ENCODE measurements at places on chromosomes 13 and 19.
A peak's percentile ranks its signal among the peaks of the same experiment; 100 is the strongest.

DNA sequence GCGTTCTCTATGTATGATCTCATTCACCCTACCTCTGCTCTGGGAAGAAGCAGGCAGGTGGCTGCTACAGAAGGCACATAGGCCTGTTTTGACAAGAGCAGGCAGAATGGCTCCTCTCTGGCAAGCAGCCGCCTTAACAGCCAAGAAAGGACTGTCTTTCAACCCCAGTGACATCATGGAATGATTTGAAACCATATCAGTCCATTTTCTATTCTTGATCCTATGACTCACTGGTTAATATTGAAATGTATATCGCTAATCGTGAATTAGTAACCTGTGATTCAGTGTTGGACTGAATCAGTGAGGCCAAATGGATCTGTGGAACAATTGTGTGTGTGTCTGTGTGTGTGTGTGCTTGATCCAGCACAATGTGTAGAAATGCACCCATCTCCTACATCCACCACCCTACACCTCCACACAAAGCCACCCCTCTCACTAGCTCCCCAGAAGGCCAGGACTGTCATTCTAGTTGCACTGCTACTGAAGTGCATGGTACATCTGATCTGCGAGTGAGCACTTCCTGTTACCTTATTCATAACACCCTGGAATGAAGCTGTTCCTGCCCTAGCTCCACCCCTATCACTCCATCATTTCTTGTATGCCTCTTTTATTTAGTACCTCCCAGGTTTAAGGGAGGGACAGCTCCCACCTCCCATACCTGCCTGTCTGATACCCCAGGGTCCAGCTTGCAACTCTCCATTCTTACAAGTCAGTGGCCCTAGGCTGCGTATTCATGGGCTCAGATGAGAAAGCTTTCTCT is 460.0 kb downstream of the FOXO1 start:
- no peak for DNase-seq

- no peak for DNase-seq
These were observed 126.4 kb downstream of the POU4F1 start for GRCh38 chr13:78476910-78477309.

GRCh38 chr19:38912600-38913514 is 871 bp upstream of the CCER2 start:
- no peak for DNase-seq

DNA sequence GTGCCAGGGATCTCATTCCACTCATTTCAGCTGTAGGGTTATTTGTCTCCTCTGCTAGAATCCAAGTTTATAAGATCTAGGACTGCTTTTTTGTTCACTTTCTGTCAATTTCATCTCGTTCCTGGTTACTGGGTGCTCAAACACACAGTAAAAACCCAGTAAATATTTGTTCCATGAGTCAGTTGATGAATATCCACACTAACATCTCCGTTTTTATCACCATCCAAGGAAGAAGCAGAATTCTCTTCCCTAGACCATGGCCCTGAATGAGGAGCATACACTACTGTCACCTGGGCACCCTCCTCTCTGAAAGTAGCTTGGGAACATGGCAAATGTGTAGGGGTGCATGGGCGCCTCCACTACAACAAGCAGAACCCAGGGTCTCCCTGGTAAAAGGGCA is 390.8 kb downstream of the FOXO1 start:
- DNase-seq: no peak

GRCh38 chr13:62337109-62337880 is 921.6 kb upstream of the PCDH20 start:
- DNase-seq: peak; percentile 50

GRCh38 chr13:50357586-50358118 is 342.4 kb downstream of the KCNRG start:
- DNase-seq: no peak

DNA sequence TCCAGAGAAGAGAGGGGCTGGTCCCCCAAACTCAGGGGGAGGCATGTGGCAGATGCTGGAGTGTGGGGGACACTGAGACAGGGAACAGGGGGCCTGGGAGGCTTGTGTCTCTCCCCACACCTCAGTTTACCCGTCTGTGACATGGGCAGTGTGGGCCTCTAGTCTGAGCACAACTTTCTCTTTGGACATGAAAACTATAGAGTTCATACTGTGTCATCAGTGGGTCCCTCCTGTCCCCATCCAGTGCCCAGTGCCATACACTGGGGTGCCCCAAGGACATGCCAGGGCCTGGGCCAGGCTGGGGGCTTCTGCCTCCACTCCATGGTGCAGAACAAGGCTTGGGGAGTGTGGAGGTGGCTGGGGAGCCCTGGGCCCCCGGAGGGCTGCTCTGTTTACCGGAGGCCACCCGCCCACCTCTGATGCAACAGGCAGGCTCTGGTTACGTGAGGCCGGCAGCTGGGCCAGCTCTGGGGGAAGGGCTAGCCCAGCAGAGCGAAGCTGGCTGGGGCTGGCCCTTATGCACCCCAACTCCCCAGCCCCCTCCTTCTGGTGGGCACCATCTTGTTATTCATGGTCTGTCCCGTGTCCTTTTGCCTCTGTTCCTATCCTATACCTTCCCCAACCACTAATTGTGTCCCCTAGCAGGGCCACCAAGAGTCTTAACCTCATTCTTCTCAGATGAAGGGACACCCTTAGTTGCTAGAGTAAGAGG is 1.9 kb upstream of the MEF2B start:
- no peak for DNase-seq

- DNase-seq: no peak
These were observed 72.9 kb downstream of the TEX29 start for GRCh38 chr13:111393221-111393790.

DNA sequence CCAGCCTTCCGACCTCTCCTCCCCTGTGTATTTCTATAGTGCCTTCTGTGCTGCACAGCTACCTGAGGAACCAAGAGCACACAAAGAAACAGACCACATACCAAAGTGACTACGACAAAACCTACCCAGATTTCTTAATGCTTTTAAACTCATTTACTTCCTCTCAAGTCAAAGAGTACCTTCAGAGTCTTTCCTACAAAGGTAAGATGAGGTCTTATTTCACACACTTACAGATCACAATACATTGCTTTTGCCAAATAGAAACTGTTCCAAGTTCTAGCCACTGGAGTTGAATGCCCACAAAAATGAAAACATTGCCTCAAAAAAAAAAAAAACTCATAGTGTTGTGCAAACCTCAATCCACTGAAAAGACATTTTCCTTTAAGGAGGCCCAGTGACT is 36.4 kb downstream of the TEX26 start:
- DNase-seq: no peak

DNA sequence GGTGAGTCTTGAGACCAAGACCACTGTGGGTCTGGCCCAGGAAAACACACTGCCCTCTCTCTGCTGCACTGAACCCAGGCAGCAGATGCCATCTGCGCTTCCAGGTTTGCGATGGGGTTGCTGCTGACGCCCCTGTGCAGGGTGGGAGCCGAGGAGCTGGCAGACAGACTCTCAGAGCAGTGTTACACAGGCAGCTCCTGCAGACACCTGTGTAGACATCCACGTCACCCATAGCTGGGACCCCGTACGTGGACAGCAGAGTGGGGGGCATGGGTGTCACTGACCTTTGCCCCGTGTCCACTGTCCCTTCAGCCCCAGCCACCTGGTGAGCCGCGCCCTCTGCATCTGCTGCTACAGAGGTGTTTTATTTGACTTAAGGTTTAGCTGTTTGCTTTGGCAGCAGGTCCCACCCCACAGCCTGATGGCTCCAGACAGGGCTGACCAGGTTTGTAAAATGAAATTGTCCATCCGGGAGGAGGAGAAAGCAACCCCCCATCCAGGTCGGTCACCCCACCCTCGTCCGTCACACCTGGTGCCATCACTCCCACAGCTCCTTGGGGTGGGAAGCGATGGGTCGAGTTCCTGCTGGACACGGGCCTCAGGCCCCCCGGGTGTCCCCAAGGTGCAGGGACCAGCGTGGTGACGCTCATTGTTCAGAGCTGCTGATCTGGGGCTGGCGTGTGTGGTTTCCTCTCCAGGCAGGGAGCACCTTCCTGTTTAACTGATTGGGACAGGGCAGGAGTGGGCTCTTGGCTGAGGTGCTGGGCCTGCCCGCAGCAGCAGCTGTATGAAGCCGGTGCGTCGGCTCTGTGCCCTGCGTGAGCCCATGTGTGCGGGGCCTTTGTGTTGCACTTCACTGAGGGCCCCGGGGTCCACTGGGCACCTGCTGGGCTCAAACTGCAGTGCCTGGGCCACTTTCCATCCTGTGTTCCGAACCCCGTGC is 28.4 kb downstream of the MCF2L start:
- peak; percentile 6 for DNase-seq

GRCh38 chr13:39362652-39363381 is 240.2 kb downstream of the LHFPL6 start:
- no peak for DNase-seq

GRCh38 chr19:39994361-39994760 is 2.5 kb upstream of the ZNF546 start:
- no peak for DNase-seq

- DNase-seq: no peak
These were observed 6.9 kb downstream of the IRF3 start for GRCh38 chr19:49658566-49659442.

DNA sequence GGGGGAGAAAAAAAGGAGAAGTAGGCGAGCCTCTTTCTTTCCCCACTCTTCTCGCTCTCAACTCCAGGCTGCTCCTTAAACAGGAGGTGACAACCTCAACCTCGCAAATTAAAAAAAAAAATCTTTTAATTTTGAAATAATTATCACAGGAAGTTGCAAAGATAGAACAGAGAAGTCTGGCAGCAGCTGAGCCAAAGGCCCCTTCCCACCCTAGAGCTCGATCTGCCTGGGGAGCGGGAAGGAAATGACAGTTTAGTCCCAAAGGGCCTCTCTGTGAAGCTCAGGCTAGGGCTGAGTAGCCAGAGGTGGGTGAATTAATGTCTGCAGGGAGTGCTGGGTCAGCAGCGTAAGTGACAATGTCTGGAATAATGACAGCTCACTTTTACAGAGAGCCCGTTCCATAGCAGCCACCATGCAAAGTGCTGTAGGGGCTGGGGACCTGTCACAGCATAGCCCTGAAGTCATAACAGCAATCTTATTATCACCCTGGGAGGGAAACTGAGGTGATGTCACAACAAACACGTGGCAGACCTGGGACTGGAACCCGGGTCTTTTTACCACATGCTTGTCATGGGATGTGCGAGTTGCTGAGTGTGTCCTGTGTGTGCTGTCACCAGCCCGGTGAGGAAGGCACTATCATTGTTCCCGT is 8.8 kb upstream of the CD22 start:
- no peak for DNase-seq

- DNase-seq: no peak
These were observed 30.7 kb upstream of the ZNF728 start for GRCh38 chr19:23033721-23034120.

DNA sequence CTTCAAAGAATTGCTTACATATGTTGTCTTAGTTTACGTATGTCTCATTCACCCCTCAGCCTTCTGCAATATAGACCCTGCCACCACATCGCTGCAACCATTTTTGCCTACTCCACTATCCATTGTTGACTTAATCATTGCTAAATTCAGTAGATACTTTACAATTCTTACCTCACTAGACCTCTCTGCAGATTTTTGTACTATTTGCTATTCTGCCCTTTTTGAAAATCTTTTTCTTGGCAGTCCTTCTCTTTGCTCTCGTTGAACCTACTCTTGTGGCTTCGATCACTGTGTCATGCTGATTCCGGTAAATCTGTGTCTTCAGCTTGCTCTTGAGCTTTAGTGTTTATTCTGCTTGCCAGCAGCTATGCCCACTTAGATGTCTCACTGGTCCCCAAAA is 81.2 kb downstream of the CDK8 start:
- DNase-seq: no peak

GRCh38 chr13:20995245-20995838 is 66.0 kb downstream of the LATS2 start:
- DNase-seq: no peak

DNA sequence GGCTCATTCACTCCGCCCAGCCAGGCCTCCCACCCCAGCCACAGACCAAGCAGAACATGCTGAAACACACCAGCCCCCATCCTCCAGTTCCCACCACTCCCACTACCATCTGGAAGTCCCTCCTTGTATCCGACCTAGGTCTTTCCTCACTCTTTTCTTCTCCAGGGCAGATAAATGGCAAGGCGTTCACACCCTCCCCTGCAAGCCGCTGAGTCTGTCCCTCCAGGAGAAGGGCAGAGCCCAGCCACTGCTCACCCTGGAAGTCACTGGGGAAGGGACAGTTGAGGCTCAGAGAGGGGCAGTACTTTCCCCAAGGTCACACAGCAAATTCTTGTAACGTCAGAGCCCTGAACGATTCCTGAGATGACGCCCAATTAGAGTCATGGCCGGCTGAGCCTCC is 45.5 kb upstream of the NFIC start:
- DNase-seq: no peak

- DNase-seq: no peak
These were observed 88.1 kb downstream of the STOML3 start for GRCh38 chr13:38902551-38902950.

DNA sequence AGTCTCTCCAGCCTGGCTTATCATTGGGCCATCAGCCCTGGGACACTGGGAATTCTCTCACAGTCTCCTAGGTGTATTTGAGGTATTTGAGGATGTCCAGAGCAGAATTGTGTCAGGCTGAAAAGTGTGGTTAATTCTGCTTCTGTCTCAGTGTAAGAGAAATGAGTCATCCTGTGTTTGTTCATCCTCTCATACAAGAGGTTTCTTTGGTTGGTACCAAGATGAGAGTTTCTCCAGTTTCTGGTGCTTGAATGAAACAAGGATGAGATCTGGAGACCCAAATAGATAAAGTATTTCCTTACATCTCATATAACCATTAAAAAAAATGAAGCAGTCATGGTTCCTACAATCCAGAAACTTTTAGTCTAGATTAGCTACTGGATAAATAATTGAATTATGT is 7.7 kb downstream of the ZNF253 start:
- DNase-seq: no peak

GRCh38 chr19:14413693-14414181 is 5.4 kb downstream of the DDX39A start:
- DNase-seq: peak; percentile 24

- DNase-seq: peak; percentile 84
These were observed 100.4 kb downstream of the RFC3 start for GRCh38 chr13:33918199-33918932.

DNA sequence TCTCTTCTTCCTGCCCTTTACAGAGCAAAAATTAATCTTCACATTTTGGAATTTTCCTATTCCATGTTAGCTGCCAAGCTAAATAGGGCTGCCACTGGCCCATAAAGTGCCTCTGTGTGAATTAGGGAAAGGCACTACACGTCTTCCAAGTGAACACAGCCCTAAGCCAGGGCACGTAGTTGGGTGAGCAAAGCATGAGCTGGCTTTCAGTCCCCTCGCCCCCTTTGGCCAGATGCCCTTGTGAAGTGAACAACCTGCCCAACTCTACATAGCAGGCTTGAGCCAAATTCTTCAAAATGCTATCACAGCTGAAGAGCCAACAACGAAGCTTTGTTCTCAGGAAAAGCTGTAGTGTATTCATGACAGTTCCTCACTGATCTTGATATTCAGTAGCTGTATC is 213.1 kb downstream of the OXGR1 start:
- no peak for DNase-seq
